ENCODE measurements at places on chromosomes 11 and 22.

DNA sequence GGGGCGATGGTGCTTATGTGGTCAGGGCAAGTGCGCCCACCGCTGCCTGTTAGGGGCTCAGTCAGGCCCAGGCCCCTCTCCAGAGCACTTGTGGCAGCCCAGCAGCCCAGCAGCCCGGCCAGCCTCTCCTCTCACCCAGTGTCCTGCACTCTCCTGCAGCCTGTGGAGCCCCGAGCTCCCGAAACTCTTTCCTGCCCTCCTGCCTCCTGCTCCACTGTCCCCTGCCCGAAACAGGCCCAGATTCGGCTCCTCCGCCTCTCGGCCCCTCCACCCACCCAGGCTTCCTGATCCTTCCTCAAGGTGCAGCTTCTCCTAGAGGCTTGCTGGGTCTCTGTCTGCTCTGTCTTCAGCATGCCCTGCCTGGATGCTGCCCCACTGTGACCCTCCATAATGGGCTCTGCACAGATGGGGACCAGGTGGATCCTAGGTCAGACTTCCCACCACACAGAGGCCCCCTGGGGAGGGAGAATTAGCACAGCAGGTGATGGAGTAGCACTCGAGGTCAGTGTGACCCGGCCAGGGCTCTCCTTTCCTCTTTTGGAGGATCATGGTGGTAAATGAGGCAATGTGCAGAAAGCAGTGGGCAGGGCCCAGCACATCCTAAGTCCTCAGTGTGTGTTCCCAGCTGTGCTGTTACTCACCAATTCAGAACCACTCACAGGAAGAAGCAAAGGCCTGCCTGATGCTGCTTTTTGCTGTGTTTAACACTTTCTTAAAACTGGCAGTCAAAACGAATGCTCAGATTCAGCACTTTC lies 18.6 kb upstream of the NAP1L4 start:
- no peak for DNase-seq

GRCh38 chr22:34797826-34798225 lies 268.1 kb upstream of the ISX start:
- no peak for DNase-seq

DNA sequence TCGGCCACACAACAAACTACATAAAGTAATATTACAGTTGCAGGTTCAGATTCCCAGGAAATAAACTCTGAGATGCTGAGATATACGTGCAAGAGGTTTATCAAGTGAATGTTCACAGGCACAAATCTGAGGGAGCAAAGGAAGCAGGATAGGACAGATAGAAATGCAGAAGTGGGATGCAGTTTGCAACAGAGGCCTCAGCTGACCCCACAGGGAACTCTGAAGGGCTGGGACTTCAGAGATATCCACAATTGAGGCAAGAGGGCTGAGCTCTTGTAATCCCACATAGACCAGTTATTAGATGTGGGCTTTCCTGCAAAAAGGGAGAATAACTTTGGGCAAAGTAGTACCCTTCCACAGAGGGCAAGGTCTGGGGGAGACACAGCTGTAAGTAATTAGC lies 25.4 kb upstream of the ARHGAP20 start:
- no peak for DNase-seq

GRCh38 chr22:40363059-40363458 lies 7.3 kb upstream of the SGSM3 start:
- DNase-seq = no peak

GRCh38 chr11:74646215-74646614 lies 53.8 kb downstream of the POLD3 start:
- DNase-seq = no peak

DNA sequence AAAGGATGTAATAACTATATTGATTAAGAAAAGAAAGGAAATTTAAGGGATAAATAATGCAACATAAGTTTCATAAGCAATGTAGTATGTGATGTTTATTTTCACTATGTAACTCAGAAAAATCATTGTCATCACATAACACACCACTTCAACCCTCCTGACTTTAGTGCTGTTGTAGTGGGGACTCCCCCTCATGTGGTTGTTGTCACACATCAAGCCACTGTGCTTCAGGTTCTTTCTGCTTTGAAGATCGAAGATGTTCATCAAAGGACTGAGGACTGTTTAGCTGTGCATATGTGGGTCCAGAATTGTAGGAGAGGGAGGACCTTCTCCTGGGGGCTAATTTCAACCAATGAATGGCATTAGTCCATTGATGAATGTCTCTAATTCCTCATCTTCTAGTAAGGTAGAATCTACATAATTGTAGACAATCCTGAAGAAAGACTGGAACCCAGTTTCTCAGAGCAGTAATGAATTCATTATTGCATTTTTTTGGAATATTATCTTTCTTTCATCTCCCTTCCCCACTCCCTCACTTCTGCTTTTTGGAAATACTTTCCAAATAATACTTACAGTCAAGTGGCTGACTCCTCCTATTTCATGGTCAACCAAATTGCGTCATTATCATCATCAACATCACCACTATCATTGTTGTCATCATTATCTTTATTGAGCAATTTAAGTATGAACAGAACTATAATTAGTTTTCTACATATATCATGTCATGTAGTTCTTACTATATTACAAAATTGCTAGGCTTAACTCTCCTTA lies 9.8 kb upstream of the CARD16 start:
- DNase-seq = no peak

- DNase-seq = no peak
Observed at GRCh38 chr11:35109827-35110226, 29.1 kb upstream of the CD44 start.

- DNase-seq = no peak
Observed at GRCh38 chr22:25643232-25644000, 78.9 kb downstream of the GRK3 start.

DNA sequence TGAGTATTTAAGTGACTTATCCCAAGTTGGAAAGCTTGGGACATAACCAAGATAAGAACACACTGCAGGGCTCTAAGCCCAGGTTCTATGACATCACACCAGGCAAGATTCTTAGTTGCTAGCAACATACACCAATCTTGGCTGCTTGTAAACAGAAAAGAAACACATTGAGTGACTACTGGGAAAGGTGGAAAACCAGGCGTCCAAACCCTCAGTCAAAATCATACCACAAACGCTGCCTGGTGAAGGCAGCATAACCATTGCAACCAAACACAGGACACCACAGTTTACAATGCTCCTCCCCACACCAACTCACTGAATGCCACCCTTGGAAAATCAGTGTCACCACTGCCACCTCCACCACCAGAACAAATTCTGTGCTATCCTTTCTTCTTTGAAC lies 379.9 kb downstream of the TTC28 start:
- no peak for DNase-seq

- no peak for DNase-seq
Observed at GRCh38 chr11:89184021-89184420, 6.3 kb downstream of the TYR start.

GRCh38 chr11:57742087-57742452 lies 779 bp downstream of the SELENOH start:
- DNase-seq = no peak

DNA sequence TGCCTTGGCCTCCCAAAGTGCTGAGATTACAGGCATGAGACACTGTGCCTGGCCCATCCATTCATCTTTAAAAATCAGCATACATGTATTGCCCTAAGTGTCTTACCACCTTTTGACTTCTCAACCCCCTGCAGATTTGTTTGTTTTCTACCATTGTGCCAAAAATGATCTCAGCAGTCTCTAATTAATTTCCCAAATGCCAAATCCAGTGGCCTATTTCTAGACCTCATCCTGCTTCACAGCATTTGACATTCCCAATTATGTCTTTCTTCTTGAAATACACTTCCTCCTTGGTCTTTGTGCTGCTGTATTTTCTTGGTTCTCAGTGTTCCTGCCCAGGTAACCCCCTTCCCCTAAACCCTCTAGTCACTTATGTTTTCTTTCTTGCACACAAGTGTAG lies 46.0 kb upstream of the GRAMD1B start:
- no peak for DNase-seq

- DNase-seq = no peak
Observed at GRCh38 chr11:62137276-62137861, 13.6 kb downstream of the INCENP start.

DNA sequence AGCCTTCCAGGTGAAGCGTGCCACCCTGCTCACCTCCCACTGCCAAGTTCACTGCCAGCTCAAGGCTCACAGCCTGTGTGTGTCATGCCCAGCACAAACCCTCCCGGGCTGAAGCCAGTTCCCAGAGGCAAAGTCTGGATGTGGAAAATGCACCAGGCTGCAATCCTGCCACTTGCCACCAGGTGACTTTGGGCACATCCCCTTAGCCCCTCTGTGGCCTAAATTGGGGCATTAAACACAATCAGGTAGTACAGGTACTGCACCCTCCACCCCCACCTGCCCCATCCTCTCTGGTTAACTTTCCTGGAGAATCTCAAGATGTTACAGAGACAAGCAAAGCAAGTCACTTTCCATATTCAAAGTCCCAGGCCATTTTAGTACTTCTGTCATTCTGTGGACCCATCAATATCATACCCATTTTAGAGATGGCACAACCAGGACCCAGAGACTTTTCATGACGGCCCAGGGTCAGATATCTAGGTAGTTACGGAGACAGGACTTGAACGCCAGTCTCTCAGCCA lies 1.8 kb upstream of the RASD2 start:
- DNase-seq = no peak

GRCh38 chr22:20606041-20606783 lies 98.8 kb downstream of the MED15 start:
- DNase-seq = peak; percentile 71

DNA sequence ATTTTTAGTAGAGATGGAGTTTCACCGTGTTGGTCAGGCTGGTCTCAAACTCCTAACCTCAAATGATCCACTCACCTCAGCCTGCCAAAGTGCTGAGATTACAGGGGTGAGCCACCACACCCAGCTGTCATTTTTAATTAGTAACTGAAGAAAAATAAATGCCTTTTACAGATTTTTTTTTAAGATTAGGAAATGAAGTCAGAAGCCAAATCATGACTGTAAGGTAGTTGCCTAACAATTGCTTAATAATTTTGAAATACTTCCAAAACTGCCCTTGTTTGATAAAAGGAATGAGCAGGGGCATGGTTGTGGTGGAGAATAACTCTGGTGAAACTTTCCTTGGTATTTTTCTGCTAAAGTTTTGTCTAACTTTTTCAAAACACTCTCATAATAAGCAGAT lies 98.9 kb upstream of the SLC5A12 start:
- DNase-seq = no peak

GRCh38 chr11:65884716-65885092 lies 3.6 kb downstream of the FIBP start:
- peak; percentile 82 for DNase-seq

GRCh38 chr11:103051981-103052380 lies 40.0 kb downstream of the DCUN1D5 start:
- DNase-seq = no peak

DNA sequence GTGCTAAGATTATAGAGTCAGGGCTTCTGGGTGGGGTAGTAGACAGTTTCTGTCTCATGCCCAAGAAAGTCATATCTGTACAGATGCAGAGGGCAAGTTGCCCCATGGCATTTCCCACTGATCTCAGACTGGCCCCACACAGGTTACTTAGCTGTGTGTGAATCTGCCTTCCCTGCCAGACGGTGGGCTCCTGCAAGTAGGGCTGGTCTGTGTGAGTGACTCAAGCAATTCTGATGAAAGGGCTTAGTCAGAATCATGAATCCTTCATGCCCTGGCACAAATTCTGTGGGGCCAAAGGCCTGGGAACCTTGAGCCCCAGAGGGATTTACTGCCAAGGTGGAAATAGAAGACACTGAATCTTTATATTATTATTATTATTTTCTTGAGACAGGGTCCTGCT lies 30.4 kb downstream of the USH1C start:
- no peak for DNase-seq

DNA sequence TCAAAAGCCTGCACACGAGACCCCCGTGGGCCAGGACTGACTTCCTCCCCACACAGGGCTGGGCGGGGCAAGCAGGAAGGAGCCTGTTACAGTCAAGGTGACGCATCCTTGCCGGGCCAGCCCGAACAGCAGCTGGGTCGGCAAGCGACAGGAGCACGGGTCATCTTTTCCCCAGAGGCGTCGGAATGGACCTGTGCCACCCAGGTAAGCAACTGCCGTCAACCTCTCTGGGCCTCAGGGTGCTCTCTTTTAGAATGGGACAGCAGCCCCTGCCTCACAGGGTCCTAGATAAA lies at the start of gene CYTH4:
Gene CYTH4 (plus strand): TSS at position 124 of the 293 bp plus-strand sequence. CDS start 62 bp downstream, at position 186.
- DNase-seq = no peak

GRCh38 chr22:29979777-29980321 lies 96.9 kb downstream of the MTMR3 start:
- DNase-seq = no peak

DNA sequence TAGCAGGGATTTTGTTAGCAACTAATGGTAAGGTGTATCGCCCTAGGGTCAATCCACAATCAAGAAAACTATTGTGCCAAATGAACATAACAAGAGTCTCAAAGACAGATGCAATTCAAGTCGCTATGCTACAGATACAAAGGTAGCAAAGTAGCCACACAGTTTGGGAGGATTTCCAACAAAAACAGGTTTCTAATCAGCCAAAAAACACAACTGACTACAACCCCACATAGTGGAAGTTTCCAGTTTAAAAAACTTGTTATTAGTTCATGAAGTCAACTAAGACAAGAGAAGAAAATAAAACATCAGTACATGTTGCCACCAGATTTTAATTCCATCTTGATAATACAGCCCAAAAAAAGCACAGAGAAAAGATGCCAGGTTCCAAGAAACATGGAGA lies 38.0 kb downstream of the MYH9 start:
- no peak for DNase-seq

- DNase-seq = no peak
Observed at GRCh38 chr11:62559204-62559603, 12.6 kb upstream of the AHNAK start.

- no peak for DNase-seq
Observed at GRCh38 chr11:93219440-93219839, 21.6 kb upstream of the SLC36A4 start.

DNA sequence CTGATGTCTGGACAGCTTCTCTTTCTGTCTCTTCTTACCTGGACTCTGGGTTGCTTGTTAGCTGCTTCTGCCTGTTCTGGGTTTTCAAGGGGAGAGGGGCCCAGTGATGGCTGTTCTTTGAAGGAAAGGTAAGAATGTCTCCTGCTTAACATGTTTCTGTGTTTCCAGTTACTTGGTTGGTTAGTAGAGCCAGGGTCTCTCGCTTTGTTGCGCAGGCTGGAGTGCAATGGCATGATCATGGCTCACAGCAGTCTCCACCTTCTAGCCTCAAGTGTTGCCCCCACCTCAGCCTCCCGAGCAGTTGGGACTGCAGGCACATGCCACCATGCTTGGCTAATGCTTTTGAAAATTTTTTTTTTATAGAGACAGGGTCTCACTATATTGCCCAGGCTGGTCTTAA lies 126.6 kb downstream of the BCR start:
- no peak for DNase-seq

DNA sequence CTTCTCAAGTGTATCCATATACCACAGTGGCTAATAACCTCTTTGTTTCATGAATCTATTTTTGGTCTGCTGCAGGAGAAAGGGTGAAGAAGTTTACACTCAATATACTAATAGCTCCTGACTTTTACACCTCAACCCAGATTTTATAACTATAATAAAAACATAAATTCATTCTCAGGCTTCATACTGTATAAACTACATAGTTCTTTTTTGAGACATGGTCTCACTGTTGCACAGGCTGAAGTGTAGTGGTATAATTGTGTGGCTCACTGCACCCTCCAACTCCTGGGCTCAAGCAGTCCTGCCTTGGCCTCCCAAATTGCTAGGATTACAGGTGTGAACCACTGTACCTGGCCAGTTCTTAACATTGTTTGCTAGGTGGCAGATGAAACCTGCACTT lies 17.8 kb upstream of the CCDC179 start:
- DNase-seq = no peak

Data from liver (tissue), 10 donors.